Common myeloid progenitor, CD34-positive (primary cell): ENCODE measurements at places on chromosomes 7 and 10.
A peak's percentile ranks its signal among the peaks of the same experiment; 100 is the strongest.

DNA sequence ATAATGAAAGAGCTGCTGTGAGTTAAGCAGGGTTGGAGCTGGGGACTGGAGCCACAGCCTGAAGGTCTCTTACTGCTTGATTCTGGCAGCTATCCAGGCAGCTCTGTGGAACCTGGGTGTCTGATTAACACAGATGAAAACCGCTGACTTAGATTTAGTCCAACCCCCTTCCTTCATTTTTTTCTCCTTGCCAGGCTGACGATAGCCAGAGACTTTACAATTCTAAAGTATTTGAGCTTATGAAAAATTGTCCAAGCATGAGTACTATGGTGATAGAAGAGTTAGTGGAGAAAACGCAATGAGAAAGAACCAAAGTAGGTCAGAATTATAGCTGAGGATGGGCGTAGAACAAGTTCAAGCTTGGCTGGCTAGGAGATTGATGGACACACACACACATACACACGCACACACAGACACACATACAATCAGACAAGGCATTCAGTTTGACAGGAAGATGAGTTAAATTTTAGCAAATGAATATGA lies 13.5 kb upstream of the GPR85 start:
- no peak overlapping the region for H3K27ac ChIP-seq
- H3K4me3 ChIP-seq: no peak overlapping the region
- no peak for DNase-seq
- H3K36me3 ChIP-seq: no peaks in the 10 kb centered on the region

DNA sequence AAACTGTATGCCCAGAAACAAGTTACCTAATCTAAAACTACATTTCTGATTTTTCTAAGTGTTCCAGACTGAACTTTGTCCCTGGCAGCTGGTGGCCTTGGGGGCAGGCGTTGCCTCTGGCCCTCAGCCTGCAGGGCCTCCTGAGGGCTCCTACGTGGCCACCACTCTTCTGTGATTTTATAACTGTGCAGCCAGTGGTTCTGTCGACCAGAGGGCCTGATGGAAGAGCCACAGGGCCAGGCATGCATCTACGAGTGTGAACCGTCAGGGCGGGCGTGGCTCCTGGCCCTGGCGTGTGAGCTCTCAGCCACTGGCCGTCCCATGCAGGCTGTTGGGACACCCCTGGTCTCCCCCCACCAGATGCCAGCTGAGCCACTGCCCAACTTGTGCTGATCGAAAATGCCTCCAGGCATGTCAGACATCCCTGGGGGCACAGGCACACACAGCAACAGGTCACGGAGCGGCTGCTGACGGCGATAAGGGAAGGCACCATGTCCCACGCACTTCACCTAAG lies 173.4 kb downstream of the ZMYND11 start:
- H3K36me3 ChIP-seq: no peaks in the 10 kb centered on the region
- no peaks in the 10 kb centered on the region for H3K27me3 ChIP-seq

DNA sequence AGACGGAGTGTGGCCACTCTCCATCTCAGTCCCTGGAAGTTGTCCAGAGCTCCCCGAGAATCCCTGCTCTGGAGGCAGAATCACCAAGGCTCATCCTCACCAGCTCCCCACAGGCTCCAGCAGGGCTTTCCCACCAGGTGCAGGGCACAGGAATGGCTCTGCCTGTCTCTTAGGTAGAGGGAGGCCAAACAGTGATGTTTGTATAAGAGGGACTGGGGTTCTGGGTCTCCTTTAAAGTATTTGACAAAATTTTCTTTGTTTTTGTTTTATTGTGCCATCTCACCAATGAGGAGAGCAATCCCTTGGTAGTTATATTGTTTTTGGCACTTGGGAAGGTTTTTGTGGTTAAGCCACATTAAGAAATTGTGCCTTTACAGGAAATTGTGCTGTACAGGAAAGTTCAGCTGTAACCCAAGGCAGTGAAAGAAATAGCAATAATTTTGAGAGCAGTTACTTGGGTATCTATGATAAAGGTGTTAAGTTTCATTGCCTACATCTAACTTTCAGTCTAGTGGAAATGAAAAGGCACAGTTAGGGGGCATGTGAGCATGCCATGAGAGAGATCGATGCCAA lies 219.3 kb upstream of the PRSS58 start:
- H3K4me3 ChIP-seq: peak overlapping the region; percentile 22
- peaks cover 66% of the 10 kb centered on the region for H3K4me1 ChIP-seq
- peak overlapping the region; percentile 64 for H3K27ac ChIP-seq
- H3K27me3 ChIP-seq: no peaks in the 10 kb centered on the region

DNA sequence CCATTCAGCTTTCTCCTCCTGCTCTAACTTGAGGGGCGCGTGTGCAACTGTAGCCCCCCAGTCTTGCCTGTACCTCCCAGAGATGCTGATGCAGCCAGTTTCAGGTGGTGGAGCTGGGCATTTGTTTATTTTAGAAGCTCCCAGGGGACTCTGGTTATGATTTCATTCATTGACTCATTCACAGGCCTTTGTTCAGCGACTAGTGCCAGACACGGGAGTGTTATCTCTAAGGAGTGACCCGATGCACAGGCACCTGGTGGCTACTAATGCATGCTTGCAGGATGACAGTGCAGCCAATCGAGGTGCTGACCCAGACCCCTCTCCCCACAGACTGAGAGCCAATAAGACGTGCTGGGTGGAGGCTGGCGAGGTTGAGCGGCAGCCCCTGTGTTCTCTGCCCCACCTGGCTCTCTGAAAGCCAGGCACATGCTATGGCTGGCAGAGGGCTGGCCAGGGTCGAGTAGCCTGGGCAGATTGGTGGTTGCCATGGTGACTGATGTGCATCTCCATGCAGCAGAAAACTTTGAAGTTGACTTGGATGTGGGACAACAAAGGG lies 19.7 kb upstream of the SLC18A2 start:
- no peaks in the 10 kb centered on the region for H3K36me3 ChIP-seq
- no peak overlapping the region for H3K27ac ChIP-seq
- H3K27me3 ChIP-seq: peaks cover 12% of the 10 kb centered on the region
- H3K4me1 ChIP-seq: peaks cover 13% of the 10 kb centered on the region
- no peak overlapping the region for H3K4me3 ChIP-seq
- DNase-seq: no peak

- H3K27me3 ChIP-seq: no peaks in the 10 kb centered on the region
- peaks cover 80% of the 10 kb centered on the region for H3K36me3 ChIP-seq
- H3K4me3 ChIP-seq: no peak overlapping the region
- no peak overlapping the region for H3K27ac ChIP-seq
- DNase-seq: no peak
These were observed 18.1 kb downstream of the BAZ1B start for GRCh38 chr7:73504017-73504416.

- no peak for DNase-seq
- no peaks in the 10 kb centered on the region for H3K27me3 ChIP-seq
- no peak overlapping the region for H3K4me3 ChIP-seq
- no peaks in the 10 kb centered on the region for H3K36me3 ChIP-seq
These were observed 142.7 kb downstream of the ICA1 start for GRCh38 chr7:8119262-8119661.

DNA sequence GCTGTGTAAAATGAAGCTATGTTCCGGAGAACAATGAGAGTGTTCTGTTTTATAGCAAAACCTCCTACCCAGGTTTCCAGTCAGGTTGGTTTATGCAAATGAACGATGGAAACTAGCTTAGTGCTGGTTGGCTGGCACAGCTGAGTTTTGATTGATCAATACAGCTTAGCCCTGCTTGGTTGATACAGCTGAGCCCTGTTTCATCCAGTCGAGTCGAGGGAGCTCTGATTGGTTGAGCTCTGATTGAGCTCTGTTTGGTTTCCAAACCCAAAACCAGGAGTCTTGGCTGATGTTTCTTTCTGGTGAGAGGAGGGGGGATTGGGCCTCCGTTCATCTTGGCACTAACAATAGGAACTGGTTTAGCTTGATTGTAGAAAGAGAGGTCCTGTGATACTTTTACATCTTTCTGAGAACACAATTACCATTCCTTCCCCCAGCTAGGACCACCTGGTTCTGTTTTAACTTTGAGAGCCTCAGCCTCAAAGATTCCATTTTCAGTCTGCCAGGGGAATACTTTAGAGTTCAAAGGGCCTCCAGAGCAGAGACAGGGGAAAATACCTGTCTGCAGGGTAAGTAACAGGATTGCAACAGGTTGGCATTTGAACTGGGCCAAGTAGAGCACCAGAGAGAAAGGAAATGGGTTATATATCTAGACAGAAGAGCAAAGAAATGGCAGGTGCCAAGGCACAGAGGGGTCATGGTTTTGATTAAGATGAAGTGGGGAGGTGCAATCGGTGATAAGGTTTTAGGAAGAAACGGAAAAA lies 210.9 kb downstream of the GRM8 start:
- DNase-seq: no peak
- H3K27ac ChIP-seq: no peak overlapping the region
- no peaks in the 10 kb centered on the region for H3K4me1 ChIP-seq
- H3K4me3 ChIP-seq: no peak overlapping the region

DNA sequence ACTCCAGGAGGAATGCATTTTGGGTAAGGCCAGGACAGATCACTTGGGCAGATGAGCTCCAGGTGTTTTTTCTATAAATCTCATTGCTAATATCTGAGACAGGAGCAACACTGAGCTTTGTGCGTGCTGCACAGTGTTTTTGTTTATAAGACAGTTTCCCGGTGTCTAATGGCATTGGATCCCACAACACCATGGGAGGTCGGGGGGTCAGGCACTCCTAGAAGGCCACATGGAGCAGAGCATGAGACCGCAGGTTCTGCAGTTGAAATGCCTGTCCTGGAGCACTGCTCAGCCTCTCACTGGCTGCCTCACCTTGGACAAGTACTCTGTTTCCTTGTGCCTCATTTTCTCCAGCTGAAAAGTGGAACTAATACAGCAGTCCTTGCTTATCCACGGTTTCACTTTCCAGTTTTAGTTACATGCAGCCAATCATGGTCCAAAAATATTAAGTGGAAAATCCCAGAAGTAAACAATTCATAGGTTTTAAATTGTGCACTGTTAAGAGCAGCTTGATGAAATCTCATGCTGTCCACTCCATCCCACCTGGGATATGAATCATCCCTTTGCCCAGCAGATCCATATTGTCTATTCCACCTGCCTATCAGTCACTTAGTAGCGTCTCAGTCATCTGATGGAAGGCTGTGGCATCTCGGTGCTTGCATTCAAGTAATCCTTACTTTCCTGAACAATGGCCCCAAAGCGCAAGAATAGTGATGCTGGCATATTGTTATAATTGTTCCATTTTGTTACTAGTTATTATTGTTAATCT lies 35.2 kb downstream of the ATXN7L1 start:
- no peaks in the 10 kb centered on the region for H3K27me3 ChIP-seq
- no peak overlapping the region for H3K4me3 ChIP-seq
- no peaks in the 10 kb centered on the region for H3K4me1 ChIP-seq
- DNase-seq: no peak
- H3K36me3 ChIP-seq: no peaks in the 10 kb centered on the region
- no peak overlapping the region for H3K27ac ChIP-seq

- no peaks in the 10 kb centered on the region for H3K27me3 ChIP-seq
- H3K27ac ChIP-seq: no peak overlapping the region
- no peak for DNase-seq
These were observed 101.8 kb downstream of the CYP26A1 start for GRCh38 chr10:93175490-93175889.

GRCh38 chr10:112949143-112949823 lies 764 bp upstream of the TCF7L2 start:
- H3K36me3 ChIP-seq: no peaks in the 10 kb centered on the region
- peak overlapping the region; percentile 98 for H3K4me3 ChIP-seq
- no peaks in the 10 kb centered on the region for H3K27me3 ChIP-seq

GRCh38 chr7:101021703-101022102 lies 1.8 kb downstream of the MUC17 start:
- DNase-seq: no peak
- H3K36me3 ChIP-seq: no peaks in the 10 kb centered on the region
- no peak overlapping the region for H3K27ac ChIP-seq
- peaks cover 34% of the 10 kb centered on the region for H3K27me3 ChIP-seq

DNA sequence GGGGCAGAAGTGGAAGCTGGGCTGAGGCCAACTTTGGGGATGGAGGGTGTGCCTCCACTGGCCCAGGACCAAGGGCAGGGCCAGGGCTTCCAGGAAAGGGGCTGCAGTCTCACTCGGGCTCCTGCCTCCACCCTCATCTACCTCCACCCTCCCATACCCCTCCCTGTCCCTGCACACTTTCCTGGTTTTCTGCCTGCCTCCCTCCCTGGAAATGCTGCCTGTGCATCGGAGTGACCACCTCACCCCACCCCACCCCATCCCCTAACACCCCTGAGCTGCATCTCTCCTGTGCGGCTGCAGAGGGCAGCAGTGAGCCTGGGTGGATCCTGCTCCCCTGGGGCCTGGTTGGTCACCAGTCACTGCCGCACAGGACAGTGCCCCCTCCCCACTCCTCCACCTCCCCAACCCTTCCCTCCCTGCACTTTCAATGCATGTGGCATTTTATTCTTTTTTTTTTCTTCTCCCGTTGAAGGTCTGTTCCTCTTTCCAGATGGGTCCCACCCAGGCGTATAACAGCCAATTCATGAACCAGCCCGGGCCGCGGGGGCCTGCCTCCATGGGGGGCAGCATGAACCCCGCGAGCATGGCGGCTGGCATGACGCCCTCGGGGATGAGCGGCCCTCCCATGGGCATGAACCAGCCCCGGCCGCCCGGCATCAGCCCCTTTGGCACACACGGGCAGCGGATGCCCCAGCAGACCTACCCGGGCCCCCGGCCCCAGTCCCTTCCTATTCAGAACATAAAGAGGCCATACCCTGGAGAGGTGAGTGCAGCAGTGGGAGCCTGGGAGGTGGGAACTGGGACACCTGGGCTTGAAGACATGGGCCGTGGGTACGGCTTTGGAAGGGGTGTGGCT lies 54.1 kb upstream of the PPIF start:
- peaks cover 94% of the 10 kb centered on the region for H3K36me3 ChIP-seq
- peak; percentile 57 for DNase-seq
- H3K27ac ChIP-seq: no peak overlapping the region
- H3K27me3 ChIP-seq: no peaks in the 10 kb centered on the region
- peaks cover 5% of the 10 kb centered on the region for H3K4me1 ChIP-seq

DNA sequence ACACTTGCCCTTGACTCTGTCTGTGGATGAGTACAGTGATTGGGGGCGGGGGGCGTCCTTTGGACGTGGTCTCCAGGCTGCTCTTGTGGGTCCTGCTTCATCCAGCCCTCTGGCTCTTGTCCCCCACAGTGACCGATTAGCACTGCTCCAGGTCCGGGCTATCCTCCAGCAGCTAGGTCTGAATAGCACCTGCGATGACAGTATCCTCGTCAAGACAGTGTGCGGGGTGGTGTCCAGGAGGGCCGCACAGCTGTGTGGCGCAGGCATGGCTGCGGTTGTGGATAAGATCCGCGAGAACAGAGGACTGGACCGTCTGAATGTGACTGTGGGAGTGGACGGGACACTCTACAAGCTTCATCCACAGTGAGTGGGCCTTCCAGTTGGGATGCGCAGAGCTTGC lies 18.3 kb downstream of the TACR2 start:
- H3K36me3 ChIP-seq: peaks cover 2% of the 10 kb centered on the region
- no peak for DNase-seq
- H3K27ac ChIP-seq: no peak overlapping the region
- H3K27me3 ChIP-seq: no peaks in the 10 kb centered on the region

GRCh38 chr10:93915598-93915997 lies 21.8 kb downstream of the SLC35G1 start:
- no peak overlapping the region for H3K4me3 ChIP-seq
- DNase-seq: no peak
- no peaks in the 10 kb centered on the region for H3K4me1 ChIP-seq
- no peak overlapping the region for H3K27ac ChIP-seq
- H3K36me3 ChIP-seq: peaks cover 2% of the 10 kb centered on the region
